ENCODE measurements at places on chromosomes 7 and 10.

- DNase-seq = no peak
Measured at GRCh38 chr10:69919250-69919649, 117.5 kb downstream of the COL13A1 start.

DNA sequence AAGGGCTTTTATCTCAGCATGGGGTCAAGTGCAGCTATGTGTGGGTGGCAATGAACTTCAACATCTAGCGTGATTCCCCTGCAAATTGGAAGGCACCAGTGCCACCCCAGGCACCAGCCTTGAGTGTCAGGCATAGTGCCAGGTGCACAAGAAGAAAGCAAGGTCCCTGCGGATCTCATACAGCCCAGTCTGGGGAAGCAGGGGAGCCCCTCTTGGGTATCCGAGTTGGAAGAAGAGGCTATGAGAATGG is 269.0 kb downstream of the RPS24 start:
- no peak for DNase-seq

GRCh38 chr7:87330316-87330715 is 15.1 kb upstream of the CROT start:
- DNase-seq = no peak

GRCh38 chr10:85594239-85594638 is 772.4 kb downstream of the GRID1 start:
- no peak for DNase-seq

DNA sequence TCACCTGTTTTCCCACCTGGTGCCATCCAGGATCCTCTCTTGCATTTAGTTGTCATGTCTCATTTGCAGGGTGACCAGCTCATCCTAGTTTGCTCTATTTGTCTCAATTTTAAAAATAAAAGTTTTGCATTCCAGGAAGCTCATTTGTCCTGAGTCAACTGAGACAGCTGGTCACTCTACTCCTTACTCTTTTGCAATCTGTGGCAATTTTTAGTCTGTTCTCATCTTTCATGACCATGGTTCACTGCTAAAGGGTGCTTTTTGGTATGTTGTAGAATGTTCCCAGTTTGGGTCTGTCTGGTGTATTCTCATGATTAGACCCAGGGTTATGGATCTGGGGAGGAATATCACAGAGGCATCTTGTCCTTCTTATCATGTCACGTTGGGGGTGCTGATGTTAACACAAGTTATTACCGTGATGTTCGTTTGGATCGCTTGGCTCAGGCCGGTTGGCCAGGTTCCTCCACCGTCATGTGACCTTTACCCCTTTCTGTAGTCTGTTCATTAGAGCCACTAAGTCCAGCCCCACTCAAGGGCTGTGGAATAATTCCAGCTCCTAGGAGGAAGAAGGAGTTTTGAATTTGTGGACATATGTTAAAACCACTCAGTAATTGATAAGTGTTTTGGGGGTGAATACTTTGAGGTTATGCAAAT is 103.3 kb upstream of the IGFBP3 start:
- DNase-seq = no peak

DNA sequence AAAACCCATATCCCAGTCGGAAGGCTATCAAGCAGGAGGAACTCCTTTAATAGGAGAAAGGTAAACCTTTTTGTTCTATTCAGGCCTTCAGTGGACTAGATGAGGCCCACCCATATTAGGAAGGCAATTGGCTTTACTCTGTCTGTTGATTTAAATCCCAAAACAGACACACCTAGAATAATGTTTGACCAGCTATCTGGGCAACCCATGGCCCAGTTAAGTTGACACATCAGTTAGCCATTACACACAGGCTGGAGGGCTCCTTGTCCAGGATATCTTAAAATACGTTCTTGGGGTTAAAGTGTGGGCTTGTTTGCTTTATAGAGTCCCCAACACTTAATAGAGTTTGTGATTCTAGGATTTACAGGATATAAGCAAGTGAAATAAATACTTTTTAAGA is 339.0 kb upstream of the PRKCQ start:
- DNase-seq = no peak

DNA sequence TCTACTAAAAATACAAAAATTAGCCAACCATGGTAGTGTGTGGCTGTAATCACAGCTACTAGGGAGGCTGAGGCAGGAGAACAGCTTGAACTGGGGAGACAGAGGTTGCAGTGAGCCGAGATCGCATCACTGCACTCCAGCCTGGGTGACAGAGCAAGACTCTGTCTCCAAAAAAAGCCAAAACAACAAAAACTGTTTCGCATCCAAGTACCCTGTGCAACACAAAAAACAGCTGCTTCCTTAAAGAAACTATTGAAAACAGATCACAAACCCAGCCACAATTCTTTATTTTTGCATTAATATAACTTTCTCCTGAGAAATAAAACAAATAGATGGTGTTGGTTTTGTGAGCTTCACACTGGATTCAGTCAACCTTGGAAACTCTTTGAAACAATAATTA is 112.1 kb upstream of the AFAP1L2 start:
- no peak for DNase-seq

DNA sequence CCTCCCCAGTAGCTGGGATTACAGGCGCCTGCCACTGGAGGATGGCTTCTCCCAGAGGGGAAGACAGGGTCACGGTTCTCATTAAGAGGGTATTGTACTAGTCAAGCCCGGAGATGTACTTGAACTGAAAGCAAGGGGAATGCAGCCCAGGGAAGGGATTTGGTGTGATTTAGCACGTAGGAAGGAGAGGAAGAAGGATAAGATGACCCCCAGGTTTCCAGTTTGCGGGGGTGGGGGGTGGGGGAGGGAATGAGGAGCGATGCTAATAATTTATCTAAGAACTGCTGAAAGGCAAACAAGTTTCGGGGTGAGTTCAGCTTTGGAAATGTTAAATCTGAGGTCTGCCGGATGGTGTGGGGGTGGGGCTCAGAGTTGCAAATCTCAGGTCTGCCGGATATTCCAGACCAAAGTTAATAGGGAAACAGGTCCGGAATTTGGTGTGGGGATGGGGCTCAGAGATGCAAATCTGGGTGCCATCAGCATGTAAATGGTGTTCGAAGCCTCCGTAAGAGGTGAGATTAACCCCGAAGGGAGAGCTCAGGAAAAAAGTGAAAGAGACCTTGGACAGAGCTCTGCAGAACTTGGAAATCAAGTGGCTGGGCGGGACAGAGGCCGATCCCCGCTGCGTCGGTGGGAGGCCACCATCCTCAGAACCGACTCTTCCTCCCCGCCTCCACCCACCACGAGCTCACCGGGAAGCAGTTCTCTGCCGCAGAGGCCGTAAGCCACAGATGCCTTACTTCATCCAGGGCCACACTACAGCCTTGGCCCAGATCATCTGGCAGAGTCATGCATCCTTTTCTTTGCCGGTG is 1.6 kb upstream of the SEPHS1 start:
- DNase-seq = peak; percentile 81

DNA sequence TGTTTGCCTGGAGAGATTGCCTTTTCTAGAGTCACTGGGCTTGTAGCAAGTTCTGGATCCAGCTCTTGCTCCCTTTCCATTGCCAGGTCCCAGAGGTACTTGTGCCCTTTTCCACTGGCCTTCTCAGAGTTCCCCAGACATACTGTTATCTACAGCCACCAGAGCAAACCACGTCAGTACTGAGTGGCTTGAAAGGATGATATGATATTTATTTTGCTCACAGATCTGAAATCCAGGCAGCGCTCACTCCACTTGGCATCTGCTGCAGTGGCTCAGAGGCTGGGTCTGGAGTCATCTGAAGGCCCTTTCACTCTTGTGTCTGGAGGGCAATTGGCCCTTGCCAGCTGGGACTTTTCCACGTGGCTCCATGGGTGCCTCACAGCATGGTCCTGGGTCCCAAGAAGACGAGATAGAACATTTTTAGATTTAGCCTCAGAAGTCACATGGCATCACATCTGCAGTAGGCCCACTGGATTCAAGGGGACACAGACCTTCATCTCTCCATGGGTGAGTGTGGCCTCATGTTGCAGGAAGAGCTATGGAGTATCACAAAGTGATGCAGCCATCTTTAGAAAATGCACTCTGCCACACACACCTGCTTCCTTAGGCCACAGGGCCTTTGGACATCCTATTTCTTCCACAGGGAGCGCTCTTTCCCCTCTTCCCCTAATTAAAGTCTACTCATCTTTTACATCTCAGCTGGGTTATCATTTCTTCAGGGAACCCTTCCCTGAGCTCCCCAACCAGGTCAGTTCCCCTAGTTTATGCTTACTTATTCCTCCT is 22.9 kb upstream of the TCF7L2 start:
- DNase-seq = no peak

DNA sequence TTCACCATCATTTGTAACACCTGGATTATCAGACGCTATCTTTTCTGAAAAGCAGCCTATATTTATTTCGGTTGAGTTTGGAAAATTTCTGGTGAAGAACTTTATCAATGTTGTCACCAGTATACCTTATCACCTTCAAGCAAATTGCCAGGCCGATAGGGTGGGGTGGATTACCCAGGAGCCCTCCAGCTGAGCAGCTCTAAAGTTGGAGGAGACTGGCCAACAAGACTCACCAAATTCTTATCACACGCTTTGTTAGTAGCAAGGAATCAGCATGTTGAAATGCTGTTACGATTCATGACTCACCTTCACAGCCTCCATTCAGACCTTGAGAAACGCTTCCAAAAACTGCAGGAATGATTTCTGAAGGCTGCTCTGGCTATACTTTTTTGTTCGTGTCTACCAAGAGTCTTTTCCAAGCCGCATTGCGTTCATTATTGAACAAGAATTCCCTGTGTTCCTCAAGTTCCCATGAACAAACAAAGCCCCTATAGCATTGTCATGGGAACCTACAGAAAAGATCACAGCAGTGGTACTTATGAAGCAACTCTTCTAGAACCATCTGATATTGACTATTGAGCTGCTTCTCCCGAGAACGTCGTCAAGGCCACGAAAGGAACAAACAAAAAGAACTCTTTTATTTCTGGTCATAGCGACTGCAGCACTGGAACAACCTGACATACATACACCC is 291.4 kb downstream of the SFMBT2 start:
- no peak for DNase-seq

DNA sequence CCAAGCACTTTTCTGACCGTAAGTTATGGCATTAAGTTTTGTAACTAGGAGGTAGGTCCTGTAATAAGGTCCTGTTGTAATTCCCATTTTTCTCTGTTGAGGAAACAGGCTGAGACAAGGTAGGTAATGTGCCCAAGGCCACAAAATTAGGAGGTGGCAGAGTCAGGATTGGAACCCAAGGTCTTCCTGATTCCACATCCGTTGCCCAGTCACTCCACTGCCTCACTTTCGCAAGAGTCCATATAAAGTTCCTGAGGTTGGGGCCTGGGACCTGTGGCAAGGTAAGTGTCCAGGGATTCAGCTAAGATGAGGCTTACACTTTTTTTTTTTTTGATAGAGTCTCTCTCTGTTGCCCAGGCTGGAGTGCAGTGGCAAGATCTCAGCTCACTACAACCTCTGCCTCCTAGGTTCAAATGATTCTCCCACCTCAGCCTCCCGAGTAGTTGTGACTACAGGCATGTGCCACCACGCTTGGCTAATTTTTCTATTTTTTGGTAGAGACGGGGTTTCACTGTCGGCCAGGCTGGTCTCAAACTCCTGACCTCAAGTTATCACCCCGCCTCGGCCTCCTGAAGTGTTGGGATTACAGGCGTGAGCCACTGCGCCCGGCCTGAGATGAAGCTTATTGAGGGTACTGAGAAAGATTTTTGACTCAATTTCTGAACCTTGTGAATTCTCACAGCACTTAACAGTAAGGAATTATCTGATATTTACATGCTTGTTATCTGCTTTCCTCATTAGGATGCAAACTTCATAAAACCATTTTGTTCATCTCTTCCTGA is 20.3 kb upstream of the GNA12 start:
- DNase-seq = no peak

- DNase-seq = no peak
Measured at GRCh38 chr7:117164620-117165019, 158.2 kb downstream of the WNT2 start.

DNA sequence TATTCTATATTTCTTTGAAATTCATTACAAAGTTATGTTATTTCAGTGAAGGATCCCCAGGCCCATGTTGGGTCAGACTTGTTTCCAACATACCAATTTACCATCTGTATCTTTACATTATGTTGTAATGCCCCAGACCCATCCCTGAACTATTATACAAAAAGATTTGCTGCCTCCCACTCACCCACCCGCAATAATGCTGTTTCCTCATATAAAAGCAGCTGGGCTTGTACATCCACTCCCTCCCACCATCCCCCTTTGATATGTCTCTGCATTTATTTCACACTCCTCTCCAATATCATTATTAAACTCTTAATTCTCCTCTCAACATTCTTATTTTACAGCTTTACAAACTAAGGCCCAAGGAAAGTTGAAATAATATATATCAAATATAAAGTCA is 153.7 kb downstream of the DOCK4 start:
- no peak for DNase-seq

GRCh38 chr10:12051241-12051640 is 8.6 kb upstream of the UPF2 start:
- no peak for DNase-seq

DNA sequence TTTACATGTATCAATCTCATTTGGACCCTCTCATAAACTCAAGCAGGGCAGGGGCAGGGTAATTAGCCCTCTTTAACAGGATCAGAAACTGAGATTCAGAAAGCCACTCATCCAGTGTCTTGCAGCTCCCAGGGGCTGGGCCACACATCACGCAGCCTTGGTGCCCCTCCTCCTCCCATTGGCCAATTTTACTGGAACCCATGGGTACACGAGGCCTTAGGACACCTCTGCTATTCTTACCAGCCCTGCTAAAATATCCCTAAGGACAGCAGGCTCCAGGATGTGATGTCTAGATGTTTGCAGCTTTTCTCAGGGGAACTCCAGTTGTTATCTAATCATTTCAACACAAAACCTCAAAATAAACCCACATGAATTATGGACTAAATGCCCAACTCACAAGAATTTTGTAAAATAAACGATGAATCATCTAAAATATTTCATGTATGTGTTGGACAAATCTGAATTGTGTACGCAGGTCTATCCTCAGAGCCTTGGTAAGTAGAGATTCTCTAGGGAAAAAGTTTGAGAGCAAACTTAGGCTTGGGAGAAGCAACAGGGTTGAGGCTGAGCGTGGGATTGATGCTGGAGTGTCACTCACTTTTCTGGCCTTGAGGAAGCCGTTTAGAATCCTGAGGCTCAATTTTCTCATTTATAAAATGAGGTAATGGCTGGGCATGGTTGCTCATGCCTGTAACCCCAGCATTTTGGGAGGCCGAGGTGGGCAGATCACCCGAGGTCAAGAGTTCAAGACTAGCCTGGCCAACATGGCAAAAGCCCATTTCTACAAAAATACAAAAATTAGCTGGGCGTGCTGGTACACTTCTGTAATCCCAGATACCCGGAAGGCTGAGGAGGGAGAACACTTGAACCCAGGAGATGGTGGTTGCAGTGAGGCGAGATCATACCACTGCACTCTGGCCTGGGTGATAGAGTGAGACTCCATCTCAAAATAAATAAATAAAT is 69.7 kb upstream of the TNS3 start:
- no peak for DNase-seq

- no peak for DNase-seq
Measured at GRCh38 chr10:66472156-66472555, 453.7 kb upstream of the LRRTM3 start.

- no peak for DNase-seq
Measured at GRCh38 chr10:44991571-44991970, 9.2 kb upstream of the ZNF22 start.

DNA sequence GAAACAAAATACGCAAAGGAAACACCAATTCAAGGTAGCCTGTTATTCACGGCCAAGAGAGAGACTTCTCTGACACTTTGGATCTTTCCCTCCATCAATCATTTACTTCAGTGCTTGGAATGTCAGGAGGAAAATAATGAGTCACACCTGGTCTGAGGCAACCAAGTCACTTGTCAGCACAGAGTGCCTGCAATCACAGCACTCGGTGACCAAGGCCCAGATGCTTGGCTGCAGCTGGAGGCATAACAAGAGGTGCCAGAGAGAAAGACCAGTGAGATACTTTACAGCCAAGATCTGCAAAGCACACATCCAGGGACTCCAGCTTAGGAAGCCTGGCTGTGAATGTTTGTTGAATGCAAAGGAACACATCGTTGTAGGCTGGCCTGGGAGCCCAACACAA is 33.9 kb downstream of the ASB13 start:
- no peak for DNase-seq

Measured in eye (tissue), 1 donor.